ENCODE measurements at places on chromosomes 1 and 21.
A peak's percentile ranks its signal among the peaks of the same experiment; 100 is the strongest.

DNA sequence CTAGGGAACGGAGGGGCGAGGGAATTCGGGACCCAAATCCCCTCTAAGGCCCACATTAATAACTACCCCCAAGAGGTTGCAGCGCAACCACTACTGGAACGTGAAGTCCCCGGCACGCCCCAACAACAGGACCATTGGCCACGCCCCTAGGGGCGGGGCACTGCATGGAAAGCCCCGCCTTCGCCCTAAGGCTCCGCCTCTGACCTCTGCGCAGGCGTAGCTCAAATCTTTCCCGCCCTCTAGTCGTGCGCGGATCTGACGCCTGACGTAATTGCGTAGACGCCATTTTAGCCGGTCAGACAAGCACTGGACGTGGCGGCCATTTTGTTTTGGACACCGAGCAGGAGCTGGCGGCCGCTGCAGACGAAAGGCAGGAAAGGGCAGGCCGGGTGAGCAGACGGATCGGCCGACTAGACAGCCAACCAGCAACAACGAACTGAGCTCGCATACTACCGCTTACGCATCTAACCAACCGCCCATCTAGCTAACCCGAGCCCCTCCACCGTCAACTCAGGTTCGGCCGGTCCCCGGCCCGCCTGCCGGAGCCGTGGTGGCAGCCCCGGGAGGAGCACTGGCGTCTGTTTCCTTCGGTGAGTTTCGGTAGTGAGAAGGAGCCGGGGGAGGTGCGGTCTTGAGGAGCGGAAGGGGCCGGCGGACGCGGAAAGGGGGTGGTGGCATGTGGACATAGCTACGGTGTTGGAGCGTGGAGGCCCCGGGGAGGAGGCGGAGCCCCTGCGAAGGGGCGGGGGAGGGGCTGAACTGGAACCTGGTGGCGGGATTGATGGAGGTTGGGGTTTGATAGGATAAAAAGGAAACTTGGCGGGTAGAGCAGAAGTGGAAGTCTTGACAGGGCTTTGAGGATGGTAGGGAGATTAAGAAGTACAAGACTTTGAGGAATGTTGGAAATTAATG, at the start of gene CHTOP:
Gene CHTOP, plus strand, starts transcription at position 313 of the 912 bp plus-strand sequence. CDS start 2,523 bp downstream, outside the sequence.
- DNase-seq = peak; percentile 100

- peak; percentile 89 for DNase-seq
Measured at GRCh38 chr1:205484985-205485967, 19.2 kb upstream of the CDK18 start.

GRCh38 chr1:204343802-204344201, 15.9 kb downstream of the PLEKHA6 start:
- DNase-seq = no peak

DNA sequence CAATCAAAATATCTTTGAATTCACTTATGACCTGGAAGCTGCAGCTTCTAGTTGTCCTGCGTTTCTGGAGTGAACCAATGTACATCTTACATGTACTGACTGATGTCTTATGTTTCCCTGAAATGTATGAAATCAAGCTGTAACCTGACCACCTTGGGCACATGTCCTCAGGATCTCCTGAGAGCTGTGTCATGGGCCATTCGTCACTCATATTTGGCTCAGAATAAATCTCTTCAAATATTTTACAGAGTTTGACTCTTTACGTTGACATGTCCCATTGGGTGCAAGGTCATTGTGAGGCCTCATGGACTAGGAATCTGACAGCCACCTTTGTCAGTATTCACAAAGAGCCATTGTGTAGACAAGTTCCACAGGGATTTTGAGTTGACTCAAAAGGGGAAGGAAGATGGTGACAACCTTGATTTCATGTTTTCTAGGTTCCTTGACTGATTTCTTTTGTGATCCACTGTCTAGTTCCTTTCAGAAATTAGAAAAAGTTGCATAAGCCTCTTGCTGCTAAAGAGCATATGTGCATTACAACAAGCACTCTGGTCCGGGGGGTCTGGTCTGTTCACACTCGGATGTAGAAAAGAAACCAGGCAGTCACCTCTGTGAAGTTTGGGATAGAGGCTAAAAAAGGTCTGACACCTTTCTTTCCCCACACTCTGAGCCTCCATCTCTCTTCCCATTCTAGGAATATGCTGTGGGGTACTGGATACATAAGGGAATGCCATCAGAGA, 10.7 kb downstream of the CHI3L2 start:
- DNase-seq = no peak

- no peak for DNase-seq
Measured at GRCh38 chr1:207849646-207850045, 61.3 kb downstream of the CD34 start.

DNA sequence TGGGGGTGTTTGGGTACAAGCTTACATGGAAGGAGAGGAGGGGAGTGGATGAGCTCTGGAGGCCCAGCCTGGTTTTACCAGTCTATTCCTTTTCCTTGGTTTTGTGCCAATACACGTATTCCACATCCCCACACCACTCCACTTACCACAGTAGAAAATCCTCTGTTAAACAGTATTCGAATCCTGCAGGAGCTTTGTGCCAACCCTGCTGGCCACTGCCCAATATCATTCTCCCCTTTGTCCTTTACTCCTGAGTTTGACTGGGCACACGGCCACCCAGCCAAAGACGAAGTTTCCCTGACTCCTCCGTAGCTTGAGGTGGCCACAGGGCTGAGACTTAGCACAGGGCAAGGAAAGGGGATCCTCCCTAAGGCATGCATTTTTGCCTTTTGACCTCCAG, 61.6 kb downstream of the TMCO4 start:
- DNase-seq = peak; percentile 38

DNA sequence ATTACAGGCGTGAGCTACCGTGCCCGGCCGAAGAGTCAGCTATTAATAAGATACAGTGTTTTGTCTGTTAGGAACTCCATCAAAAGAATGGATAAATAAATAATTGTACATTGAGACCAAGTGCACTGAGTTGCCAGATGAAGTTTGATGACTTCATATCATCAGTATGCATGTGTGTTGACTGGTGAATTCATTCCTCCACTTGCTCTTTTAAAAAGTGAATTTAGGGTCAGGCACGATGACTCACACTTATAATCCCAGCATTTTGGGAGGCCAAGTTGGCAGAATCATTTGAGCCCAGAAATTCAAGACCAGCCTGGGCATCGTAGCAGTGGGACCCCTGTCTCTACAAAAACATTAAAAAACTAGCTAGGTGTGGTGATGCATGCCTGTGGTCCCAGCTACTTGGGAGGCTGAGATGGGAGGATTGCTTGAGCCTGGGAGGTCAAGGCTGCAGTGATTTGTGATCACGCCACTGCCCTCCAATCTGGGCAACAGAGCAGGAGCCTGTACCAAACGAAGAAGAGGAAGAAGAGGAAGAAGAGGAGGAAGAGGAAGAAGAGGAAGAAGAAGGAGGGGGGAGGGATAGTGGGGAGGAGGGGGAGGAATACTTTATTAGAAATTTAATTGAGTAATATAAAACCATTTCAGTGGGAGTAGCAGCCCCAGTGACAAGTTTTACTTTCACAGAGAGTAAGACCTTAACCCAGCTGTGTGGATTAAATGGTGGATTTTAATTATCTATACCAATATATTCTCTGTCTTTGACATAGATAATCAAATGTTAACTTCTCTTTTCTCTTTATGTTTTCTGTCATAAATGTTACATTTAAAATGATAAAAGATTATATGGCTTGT, 74.9 kb downstream of the CCDC18 start:
- DNase-seq = peak; percentile 67

DNA sequence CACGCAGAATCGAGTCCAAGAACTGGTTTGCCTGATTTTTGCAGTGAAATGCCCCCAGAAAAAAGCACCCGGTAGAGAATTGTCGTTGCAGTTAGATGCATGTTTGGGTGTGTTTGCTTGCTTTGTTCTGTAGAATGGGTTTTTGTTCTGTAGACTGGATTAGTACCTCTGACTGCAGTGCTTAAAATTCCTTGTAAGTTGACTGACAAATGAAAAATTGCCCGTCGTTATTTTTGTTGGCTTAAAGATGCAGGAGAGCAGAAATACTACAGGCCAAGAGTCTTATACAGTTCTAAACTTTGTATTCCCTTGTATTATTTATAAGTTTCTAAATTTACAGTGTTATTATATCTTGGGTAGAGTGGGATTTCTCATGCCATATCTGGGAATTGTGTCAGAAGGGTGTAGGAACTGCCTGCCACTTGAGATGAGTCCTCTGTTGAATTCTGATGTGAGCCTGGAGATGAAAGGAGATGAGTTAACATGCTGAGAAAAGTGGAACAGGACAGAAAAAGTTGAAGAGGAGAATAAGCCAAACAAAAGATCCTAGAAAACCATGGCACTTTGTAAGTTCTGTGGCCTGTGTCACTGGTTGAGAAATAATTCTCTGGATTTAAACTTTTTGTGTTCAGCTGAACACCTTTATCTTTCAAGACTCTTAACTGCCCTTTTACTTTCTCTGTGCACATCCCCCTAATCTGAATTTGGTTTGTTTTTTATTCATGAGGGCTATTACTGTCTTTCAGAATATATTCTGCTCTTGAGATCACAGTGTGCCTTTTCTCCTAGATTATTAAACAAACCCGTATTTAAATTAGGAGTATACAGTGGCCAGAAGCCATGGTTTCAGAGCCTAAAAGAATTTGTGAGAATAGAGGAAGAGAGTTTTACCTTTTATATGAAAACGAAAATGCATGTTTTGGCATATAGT, 1.4 kb downstream of the DESI2 start:
- peak; percentile 20 for DNase-seq

- peak; percentile 36 for DNase-seq
Measured at GRCh38 chr1:116076831-116077230, 34.4 kb upstream of the MAB21L3 start.

- peak; percentile 95 for DNase-seq
Measured at GRCh38 chr1:117147856-117148588, 26.5 kb upstream of the TRIM45 start.

GRCh38 chr1:165960136-165960535, 132.7 kb downstream of the UCK2 start:
- DNase-seq = no peak

- DNase-seq = no peak
Measured at GRCh38 chr1:78651241-78651640, 1.6 kb downstream of the IFI44 start.

DNA sequence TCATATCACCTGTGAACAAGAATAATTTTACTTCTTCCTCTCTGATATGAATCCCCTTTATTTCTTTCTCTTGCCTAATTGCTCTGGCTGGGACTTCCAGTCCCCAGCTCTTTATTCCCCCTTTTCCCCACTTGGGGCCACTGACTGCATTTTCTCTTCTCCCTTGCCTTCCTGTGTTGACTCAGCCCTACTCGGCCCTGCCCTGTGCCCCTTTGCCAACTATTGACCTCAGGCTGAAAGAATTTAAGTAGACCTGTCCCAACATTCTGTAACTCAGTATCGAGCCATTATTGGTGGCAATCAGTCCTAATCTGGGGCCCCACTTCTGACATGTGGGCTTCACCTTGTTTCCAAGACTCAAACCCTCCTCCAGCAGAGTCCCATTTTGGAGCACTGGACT, 60.6 kb upstream of the STUM start:
- DNase-seq = peak; percentile 78

- no peak for DNase-seq
Measured at GRCh38 chr1:3857791-3858129, 484 bp downstream of the DFFB start.

- DNase-seq = no peak
Measured at GRCh38 chr1:164456272-164456671, 102.7 kb upstream of the PBX1 start.

DNA sequence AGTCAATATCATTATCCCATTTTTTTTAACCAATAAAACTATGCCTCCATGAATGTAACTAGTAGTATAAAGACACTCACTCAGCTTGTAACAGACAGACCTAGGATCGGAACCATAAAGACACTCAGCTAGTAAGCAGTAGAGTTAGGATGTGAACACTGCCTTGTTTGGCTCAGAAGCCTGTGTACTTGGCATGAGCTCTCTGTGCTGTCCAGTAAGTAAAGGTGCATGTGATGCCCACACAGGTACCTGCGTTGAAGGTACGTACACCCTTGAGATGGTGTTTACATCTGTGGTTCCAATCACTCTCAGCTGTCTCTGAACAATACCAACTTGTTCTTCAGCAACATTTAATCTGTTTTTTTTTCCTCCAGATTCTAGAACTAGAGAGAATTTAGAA, 252.1 kb upstream of the SGIP1 start:
- DNase-seq = no peak

GRCh38 chr1:41868241-41868998, 50.3 kb downstream of the HIVEP3 start:
- DNase-seq = peak; percentile 18

DNA sequence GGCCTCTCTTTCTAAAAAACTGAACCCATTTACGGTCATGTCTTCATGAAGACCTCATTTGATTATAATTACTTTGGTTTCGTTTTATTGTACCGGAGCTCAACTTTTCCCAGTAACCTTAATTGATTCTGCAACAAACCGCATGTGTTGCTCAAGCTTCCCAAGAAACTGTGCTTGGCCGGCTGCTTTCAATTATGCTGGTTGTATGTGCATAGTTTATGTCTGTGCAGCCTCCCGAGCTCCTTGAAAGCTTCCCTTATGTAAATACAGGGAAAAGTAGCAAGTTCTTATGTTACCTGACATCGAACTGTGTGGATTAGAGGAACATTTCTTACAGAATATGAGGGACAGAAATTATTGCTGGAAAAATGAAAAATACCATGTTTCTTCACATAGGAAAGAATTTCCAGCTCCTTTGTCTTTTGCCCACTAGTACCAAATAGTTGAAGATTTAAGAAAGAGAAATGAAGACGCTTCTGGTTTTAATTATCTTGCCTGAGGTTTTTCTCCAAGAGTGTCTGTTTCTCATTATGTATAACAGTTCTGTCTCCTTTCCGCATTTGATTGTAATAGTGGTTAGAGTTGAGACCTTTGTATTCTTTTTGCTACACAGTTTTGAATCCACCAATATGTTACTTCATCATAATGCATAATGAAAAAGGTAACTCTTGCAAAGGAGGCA, 2.1 kb downstream of the VCAM1 start:
- DNase-seq = no peak
